HFFc6 (cell line): ENCODE measurements at places on chromosomes 5 and 9. TPM values are rescaled to one million over a fixed set of nuclear protein-coding genes. Genes with fewer than 3 reads are reported as not detected.

INSL6 gene
- total RNA-seq, result not detected in 3 replicates

IGFBPL1 gene
- not detected in 3 replicates for total RNA-seq

CCL27 gene
- 0.47 TPM in 1 of 3 replicates, not detected in the others for total RNA-seq

NEUROG1 gene
- total RNA-seq, result not detected in 3 replicates

IL7R gene
- 39.4 to 58.7 TPM (median 42.9 TPM) in 3 replicates for total RNA-seq

SLC6A7 gene
- total RNA-seq, result not detected in 3 replicates

- peaks cover 3% of the 10 kb centered on the region; the same call in 1 of the 2 replicates for H3K27me3 ChIP-seq
- no peak for DNase-seq
- no peak overlapping the region for H3K27ac ChIP-seq
- peaks cover 28% of the 10 kb centered on the region for H3K36me3 ChIP-seq
These were observed 58.3 kb upstream of the ADAMTS2 start for GRCh38 chr5:179403426-179404147.

DNA sequence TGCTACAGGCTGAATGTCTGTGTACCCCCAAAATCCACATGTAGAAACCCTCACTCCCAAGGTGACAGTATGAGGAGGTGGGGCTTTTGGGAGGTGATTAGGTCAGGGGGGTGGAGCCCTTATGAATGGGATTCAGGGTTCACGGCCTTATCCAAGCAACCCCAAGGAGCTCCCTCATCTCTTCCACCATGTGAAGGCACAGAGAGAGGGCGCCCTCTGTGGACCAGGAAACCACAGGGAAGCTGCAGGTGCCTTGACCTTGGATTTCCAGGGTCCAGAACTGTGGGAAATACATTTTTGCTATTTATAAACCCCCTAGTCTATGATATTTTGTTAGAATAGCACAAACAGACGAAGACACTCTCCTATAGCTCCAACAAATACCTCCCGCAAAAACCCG is 53.6 kb upstream of the IRX2 start:
- no peaks in the 10 kb centered on the region for H3K4me1 ChIP-seq
- H3K4me3 ChIP-seq, result no peak overlapping the region
- H3K27me3 ChIP-seq, result no peaks in the 10 kb centered on the region
- no peak overlapping the region for H3K27ac ChIP-seq
- H3K36me3 ChIP-seq, result no peaks in the 10 kb centered on the region

DNA sequence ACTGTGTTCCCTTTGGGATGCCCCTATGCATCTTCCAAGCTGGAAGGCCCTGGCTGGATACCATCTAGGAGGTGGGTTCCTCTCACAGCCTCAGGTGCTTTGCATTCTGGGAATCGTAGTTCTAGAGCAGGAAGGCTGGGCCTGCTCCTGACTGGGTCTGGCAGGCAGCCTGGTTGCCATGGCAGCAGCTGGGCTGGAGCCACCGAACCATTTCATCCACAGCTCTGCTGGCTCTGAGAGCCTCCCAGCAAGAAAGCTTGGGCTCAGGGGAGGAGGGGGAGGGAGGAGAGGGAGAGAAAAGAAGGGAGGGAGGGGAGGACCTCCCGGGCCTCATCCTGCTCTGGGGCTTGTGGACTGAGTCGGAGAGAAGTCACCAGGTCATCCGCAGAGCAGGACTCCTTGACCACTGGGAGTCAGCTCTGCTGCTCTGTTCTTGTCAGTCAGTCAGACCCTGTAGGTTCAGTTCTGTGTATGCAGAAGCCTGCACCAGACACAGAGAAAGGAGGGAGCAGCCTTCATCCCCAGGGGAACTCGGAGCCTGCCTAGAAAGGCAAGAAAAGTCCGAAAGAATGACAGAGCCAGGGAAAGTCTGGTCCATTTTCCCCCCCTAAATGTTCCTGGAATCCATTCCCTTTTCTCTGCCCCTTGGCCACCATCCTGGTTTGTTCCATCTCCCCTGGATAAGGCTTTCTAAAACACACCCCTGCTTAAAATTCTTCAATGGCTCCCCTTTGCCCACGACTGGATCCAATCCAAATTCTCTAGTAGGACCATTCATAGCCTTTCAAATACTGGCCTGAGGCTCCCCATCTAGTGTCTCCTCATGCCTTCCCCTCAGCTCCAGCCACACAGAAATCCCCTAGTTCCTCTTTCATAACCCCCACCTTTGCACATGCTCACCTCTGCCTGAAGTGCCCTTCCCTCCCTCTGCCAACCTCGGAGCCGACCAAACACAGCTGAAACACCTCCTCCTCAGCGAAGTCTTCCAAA is 65.4 kb upstream of the ARAP3 start:
- no peak overlapping the region for H3K27ac ChIP-seq
- H3K36me3 ChIP-seq, result no peaks in the 10 kb centered on the region
- H3K27me3 ChIP-seq, result peaks cover 38% of the 10 kb centered on the region
- no peaks in the 10 kb centered on the region for H3K4me1 ChIP-seq
- DNase-seq, result peak; percentile 57

DNA sequence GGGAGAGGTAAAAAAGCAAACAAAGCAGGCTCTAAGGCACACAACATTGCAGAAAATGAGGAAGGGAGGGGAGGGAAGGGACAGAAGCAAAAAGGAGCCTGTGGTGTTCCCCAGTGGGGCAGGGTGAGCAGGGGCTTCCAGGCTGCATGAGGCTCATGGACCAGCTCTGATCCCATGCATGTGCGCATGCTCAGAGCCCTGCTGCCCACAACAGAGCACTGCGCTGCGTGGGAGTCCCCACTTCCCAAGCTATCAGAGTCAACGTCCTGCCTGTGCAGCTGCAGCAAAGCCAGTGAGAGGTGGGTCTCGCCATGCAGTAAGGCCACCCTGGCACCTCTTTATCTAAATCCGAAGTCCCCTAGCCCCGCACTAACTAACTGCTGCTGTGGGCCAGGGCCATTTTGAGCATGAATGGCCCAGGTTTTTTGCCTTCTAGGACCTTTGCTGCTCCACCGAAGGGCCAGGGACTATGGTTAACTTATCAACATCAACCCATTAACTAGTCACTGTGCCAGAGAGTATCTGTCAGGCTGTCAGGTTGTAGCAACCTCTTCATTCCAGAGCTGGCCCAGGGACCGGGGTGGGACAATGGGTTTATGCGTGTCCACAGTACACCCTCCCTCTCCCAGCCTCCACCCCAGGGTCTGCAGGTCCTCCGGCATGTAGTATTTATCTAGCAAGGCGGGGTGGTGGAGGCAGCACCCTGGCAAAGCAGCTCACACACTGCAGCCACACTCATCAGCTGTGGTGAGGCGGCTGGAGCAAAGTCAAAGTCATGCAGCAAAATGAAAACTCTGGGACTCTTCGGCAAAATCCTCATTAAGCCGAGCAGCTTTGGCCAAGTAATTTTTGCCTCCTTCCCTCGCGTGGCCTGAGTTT is 123.6 kb downstream of the SAXO1 start:
- peaks cover 8% of the 10 kb centered on the region for H3K27me3 ChIP-seq
- DNase-seq, result no peak
- no peak overlapping the region; the same call in 1 of the 2 replicates for H3K4me3 ChIP-seq
- H3K4me1 ChIP-seq, result peaks cover 60% of the 10 kb centered on the region

DNA sequence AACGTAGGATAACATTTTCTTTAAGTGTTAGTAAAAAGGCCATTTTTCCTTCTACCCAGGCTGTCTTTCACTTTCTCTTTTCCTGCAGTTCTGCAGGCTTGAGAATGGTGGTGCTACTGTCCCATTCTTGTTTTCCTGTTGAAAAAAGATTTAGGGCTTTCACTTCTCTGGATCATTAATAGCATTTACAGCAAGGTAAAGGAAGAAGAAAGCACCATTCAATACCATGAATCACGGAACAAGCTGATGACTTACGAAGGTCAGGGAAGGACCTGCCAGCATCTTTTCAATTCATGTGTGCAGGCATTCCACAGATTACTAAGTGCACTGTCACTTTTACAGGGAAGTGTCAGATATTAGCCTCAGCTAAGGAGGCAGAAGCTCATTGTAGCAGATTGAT is 292.8 kb downstream of the YTHDC2 start:
- DNase-seq, result peak; percentile 32
- no peaks in the 10 kb centered on the region for H3K36me3 ChIP-seq
- H3K4me1 ChIP-seq, result peaks cover 49% of the 10 kb centered on the region
- H3K4me3 ChIP-seq, result peak overlapping the region; percentile 74
- H3K27me3 ChIP-seq, result no peaks in the 10 kb centered on the region; the same call in 1 of the 2 replicates

- no peak for DNase-seq
- no peak overlapping the region for H3K4me3 ChIP-seq
- H3K4me1 ChIP-seq, result no peaks in the 10 kb centered on the region
- no peaks in the 10 kb centered on the region for H3K36me3 ChIP-seq
- H3K27me3 ChIP-seq, result no peaks in the 10 kb centered on the region; the same call in 1 of the 2 replicates
These were observed 100.6 kb downstream of the CETN3 start for GRCh38 chr5:90308787-90309585.

GRCh38 chr5:170166101-170166500 is 60.4 kb downstream of the FOXI1 start:
- H3K27ac ChIP-seq, result no peak overlapping the region
- H3K36me3 ChIP-seq, result no peaks in the 10 kb centered on the region
- H3K4me1 ChIP-seq, result no peaks in the 10 kb centered on the region
- H3K27me3 ChIP-seq, result peaks cover 21% of the 10 kb centered on the region
- H3K4me3 ChIP-seq, result no peak overlapping the region
- no peak for DNase-seq

DNA sequence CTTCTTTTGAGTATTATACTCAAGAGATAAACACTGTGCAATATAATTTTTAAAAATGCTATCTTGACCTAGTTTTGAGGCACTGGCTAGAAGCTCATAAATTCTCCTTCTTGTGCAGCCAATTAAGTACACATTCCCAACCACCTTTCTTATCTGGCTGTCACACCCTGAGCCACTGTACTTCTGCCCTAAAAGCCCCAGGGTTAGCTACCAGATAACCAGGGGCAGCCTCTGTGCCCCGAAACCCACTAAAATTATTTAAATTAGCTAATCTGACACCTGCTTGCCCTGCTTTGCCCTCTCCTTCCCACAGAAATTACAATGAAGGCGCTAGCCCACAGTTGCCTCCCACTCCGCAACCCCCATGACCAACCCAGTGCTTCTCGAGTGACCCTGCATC is 597.3 kb upstream of the TYRP1 start:
- no peak for DNase-seq
- no peaks in the 10 kb centered on the region for H3K36me3 ChIP-seq
- H3K4me1 ChIP-seq, result no peaks in the 10 kb centered on the region
- H3K27me3 ChIP-seq, result no peaks in the 10 kb centered on the region

- peak overlapping the region; percentile 94 for H3K27ac ChIP-seq
- H3K36me3 ChIP-seq, result peaks cover 19% of the 10 kb centered on the region
- no peak overlapping the region; the same call in 1 of the 2 replicates for H3K4me3 ChIP-seq
- peaks cover 6% of the 10 kb centered on the region for H3K27me3 ChIP-seq
These were observed 6.8 kb downstream of the DNAJB5 start for GRCh38 chr9:34996181-34996904.

- peaks cover 48% of the 10 kb centered on the region for H3K36me3 ChIP-seq
- H3K4me1 ChIP-seq, result peaks cover 95% of the 10 kb centered on the region
- no peak overlapping the region for H3K27ac ChIP-seq
These were observed 56.2 kb downstream of the MAP1B start for GRCh38 chr5:72163349-72163983.

DNA sequence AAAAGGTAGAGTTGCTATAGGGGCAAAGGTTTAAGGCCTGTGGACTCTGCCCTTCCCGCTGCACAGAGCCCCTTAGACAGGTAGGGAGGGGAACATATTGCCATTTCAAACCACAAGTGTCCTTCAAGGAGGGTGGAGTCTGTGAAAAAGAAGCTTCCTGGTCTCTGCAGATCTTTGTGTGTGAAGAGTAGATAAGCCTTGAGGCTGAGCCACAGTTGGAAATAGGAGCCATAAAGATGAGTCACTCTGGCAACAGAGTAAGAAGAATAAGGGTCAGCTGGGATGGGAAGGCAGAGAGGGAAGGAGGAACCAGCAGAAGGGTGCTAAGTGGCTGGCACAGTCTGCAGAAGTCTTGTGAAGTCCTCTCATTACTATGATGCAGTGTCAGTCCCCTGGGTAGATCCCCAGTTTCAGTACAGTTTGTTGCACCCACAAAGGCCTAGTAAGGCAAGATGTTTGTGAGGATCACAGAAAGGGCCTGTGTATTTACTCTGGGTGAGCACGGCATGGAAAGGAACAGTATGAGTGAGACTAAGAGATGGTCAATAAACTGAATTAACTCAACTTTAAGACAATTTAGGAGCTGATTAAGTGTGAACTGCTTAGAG is 18.1 kb downstream of the GRXCR2 start:
- H3K27me3 ChIP-seq, result no peaks in the 10 kb centered on the region; the same call in 1 of the 2 replicates
- H3K36me3 ChIP-seq, result no peaks in the 10 kb centered on the region
- no peak overlapping the region for H3K4me3 ChIP-seq
- DNase-seq, result peak; percentile 64
- H3K27ac ChIP-seq, result peak overlapping the region; percentile 46; the same call in 1 of the 2 replicates
- peaks cover 25% of the 10 kb centered on the region for H3K4me1 ChIP-seq

DNA sequence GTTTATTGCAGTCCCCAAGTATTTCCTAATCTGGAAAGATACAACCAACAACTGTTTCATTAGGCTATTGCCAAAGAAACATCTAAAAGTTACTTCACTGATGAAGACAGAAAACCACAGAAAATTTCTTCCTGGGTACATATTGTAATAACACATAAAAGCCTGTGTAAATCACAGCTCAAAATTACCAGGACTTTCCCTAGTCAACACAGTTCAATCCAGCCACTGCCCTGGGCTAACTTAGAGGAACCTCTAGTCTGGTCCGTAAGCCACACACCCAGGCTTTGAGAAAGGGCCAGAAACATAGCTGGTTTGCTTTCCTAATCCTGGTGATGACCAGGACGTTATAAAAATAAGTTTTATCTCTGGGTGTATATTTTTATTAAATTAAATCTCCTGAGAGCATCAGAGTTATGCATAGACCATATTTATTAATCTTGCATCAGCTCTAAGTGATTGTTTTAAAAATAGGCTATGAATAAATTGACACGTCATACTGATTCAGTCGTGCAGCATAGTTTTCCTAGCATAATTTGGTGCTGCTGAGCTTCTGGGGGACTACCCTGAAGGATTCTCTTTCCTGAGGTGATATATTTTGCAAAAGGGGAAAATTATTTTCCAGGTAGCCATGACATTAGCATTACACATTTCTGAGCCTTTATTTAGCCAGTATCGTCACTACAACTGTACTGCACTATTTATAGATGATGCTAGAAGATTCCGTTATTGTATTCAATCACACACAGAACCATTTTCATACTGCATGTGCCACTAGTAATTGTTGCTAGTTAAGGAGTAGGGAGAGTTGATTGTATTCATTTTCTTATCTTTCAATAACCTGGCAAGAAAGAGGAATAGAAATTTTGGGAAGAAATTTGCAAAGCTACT is 12.6 kb upstream of the MUSK start:
- peak; percentile 29 for DNase-seq
- H3K4me1 ChIP-seq, result peaks cover 81% of the 10 kb centered on the region
- peaks cover 15% of the 10 kb centered on the region for H3K36me3 ChIP-seq

GRCh38 chr9:7243838-7244237 is 486.1 kb downstream of the KDM4C start:
- H3K36me3 ChIP-seq, result no peaks in the 10 kb centered on the region
- H3K4me1 ChIP-seq, result no peaks in the 10 kb centered on the region
- DNase-seq, result no peak

GRCh38 chr5:16578474-16578883 is 38.3 kb downstream of the RETREG1 start:
- no peak overlapping the region for H3K4me3 ChIP-seq
- H3K4me1 ChIP-seq, result peaks cover 28% of the 10 kb centered on the region
- peaks cover 7% of the 10 kb centered on the region; the same call in 1 of the 2 replicates for H3K27me3 ChIP-seq
- H3K36me3 ChIP-seq, result no peaks in the 10 kb centered on the region

DNA sequence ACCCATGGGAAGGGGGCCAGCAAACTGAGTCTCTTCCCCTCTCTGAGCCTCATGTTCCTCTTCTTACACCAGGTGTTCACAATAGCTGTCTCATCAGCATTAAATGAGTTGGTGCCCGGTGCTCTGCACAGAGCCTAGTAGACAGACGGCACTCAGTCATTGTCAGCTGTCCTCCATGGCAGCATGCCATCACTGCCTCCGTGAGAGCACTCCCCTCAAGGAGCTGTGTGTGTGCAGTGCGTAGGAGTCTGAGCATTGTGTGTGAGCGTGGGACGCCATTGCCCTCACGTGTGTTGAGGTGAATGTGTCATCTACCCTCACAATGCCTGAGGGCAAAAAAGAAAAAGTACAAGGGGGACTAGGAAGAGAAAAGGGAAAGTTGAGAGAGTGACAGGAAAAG is 536.5 kb downstream of the CDK5RAP2 start:
- H3K4me3 ChIP-seq, result no peak overlapping the region
- H3K4me1 ChIP-seq, result no peaks in the 10 kb centered on the region
- H3K36me3 ChIP-seq, result no peaks in the 10 kb centered on the region
